Muscle of leg (tissue), 16 donors: ENCODE measurements at places on chromosomes 13 and 19. TPM values are rescaled to one million over a fixed set of nuclear protein-coding genes. Genes with fewer than 3 reads are reported as not detected.

The FFAR3 gene
- total RNA-seq, result 0.22 TPM

The FBXO46 gene
- 7.3 TPM for total RNA-seq

The RB1 gene
- total RNA-seq, result 47.1 TPM

DNA sequence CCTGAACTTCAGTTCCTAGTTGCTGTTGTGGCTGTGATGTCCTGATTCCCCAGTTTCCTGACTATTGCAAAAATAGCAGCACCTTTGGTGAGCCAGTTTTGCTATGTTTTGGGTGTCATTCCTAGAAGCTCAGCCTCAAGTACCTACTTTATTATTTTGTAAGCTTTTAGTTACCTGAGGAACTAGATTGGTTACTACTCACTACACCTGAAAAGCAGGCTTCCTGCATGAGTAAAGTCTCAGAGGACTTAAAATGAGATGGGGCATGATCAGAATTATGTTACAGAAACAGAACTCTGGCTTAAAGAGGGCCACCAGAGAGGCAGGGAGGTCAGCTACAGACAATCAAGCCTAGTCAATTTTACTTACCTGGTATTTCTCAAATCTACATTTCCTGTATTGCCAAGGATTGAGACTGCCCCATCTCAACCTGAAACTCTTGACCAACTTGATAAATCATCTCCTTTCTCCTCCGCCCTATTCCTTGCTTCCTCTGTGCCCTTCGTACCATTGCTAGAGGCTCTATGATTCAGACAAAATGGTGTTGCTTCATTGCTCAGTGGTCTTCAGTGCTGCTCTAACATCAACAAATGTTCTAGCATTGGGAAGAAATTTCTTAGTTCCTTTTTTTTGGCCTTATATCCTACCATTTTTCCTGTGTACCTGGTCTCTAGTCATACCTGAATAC, 58.9 kb downstream of the RAP2A start:
- H3K36me3 ChIP-seq, result no peaks in the 10 kb centered on the region
- DNase-seq, result no peak
- H3K27ac ChIP-seq, result no peak overlapping the region
- no peaks in the 10 kb centered on the region for H3K4me1 ChIP-seq
- H3K27me3 ChIP-seq, result no peaks in the 10 kb centered on the region

DNA sequence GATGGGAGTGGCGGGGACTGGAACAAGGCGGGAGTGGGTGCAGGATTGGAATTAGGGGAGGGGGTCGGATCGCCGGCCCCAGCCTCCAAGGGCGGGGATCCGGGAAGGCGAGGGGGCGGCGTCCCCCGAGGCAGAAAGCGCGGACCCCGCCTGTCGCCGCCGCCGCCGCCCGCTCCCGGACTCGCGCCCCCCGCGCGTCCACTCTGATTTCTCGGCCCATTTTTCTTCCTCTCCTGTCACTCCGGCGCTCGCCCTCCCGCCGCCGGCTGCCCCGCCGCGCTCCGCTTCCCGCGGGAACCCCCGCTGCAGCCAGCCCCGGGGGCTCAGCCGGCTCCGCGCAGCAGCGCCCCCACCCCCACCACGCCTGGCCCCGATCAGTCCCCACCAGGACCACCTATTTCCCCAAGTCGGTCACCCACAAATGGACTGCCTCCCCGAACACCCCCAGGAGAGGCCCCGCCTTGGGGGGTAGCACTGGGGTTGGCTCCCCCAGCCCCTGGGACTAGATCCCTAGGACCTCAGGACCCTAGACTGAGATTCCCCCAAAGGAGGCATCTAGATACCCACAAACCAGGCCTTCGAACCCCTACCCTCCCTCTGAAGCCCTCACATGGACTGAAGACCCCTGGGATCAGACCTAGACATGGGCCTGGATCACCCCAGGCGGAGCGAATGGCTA, 12.6 kb upstream of the ERFL start:
- H3K4me3 ChIP-seq, result peak overlapping the region; percentile 57
- H3K36me3 ChIP-seq, result no peaks in the 10 kb centered on the region
- peaks cover 44% of the 10 kb centered on the region for H3K27me3 ChIP-seq
- no peak overlapping the region for H3K27ac ChIP-seq

GRCh38 chr13:26343816-26344215, 89.9 kb downstream of the CDK8 start:
- no peak for DNase-seq
- H3K27ac ChIP-seq, result no peak overlapping the region
- H3K4me1 ChIP-seq, result no peaks in the 10 kb centered on the region
- H3K36me3 ChIP-seq, result peaks cover 2% of the 10 kb centered on the region
- H3K4me3 ChIP-seq, result no peak overlapping the region
- no peaks in the 10 kb centered on the region for H3K27me3 ChIP-seq

DNA sequence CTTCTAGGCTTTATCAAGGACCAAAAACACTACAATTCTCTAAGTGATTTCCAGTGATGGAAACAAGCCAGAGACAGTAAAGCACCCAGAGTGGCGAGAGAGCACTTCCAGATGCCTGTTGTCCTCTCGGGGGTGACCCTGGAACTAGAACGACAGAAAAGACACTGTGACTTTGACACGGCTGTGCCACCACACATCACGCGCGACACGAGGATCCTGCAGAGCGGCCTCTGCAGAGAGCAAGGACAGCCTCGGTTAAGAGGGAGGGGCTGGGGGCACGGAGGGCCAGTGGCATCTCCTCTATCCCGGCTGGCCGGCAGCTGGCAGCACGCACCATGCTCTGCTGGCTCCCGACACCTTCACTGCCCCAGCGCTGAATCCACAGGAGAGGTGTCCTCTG, 42.3 kb downstream of the SUGP2 start:
- H3K27me3 ChIP-seq, result peaks cover 3% of the 10 kb centered on the region
- H3K4me1 ChIP-seq, result peaks cover 4% of the 10 kb centered on the region
- no peak for DNase-seq
- H3K36me3 ChIP-seq, result peaks cover 53% of the 10 kb centered on the region
- no peak overlapping the region for H3K27ac ChIP-seq

DNA sequence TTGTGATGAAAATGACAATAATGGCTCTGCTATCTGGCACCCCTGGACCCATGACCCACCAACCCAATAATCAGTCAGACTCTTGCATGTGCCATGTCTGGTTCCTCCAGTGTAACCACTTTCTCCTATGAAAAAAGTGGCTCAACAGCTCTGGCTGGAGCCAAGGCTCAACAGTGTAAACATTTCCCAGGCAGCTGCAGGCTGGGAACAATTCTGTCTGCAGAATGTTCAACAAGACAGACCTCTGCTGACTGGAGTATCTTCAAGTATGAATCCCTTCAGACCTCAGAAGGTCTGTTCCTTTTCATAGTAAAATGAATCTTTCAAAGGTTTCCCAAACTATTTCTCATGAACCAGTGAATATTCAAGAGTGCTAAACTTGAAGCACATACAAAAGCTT, 410.1 kb upstream of the HTR2A start:
- H3K36me3 ChIP-seq, result no peaks in the 10 kb centered on the region
- no peak overlapping the region for H3K27ac ChIP-seq
- H3K4me1 ChIP-seq, result no peaks in the 10 kb centered on the region
- no peaks in the 10 kb centered on the region for H3K27me3 ChIP-seq

DNA sequence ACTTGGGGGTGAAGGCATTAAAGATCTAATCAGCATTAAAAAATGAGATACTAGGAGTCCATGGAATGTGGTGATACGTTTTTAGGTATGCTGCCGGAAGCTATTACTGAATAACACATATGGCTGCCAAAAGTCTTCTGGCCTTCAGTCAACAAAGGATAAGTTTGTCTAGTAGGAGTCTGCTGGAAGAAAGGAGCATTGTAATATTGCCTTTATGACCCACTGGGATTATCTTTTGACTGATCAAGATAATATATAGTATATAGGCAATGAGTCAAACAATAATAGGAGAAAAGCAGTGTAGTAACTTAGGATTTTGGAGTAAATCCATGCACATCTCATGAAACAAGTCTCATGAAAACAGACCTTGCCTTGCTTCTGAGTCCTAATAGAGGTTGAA, 295.4 kb downstream of the SLITRK6 start:
- no peak overlapping the region for H3K27ac ChIP-seq
- no peaks in the 10 kb centered on the region for H3K27me3 ChIP-seq
- no peaks in the 10 kb centered on the region for H3K4me1 ChIP-seq
- no peak overlapping the region for H3K4me3 ChIP-seq
